ENCODE measurements at places on chromosomes 11 and 22. TPM values are rescaled to one million over a fixed set of nuclear protein-coding genes. Genes with fewer than 3 reads are reported as not detected.

GRCh38 chr22:46905415-46905814 is 143.0 kb downstream of the TBC1D22A start:
- DNase-seq, result no peak

- no peak for DNase-seq
Observed at GRCh38 chr11:125221461-125221860, 56.9 kb downstream of the PKNOX2 start.

- no peak for DNase-seq
Observed at GRCh38 chr11:22828373-22828772, 1.2 kb downstream of the SVIP start.

GRCh38 chr22:33832558-33833151 is 87.6 kb downstream of the LARGE1 start:
- DNase-seq, result peak; percentile 55

DNA sequence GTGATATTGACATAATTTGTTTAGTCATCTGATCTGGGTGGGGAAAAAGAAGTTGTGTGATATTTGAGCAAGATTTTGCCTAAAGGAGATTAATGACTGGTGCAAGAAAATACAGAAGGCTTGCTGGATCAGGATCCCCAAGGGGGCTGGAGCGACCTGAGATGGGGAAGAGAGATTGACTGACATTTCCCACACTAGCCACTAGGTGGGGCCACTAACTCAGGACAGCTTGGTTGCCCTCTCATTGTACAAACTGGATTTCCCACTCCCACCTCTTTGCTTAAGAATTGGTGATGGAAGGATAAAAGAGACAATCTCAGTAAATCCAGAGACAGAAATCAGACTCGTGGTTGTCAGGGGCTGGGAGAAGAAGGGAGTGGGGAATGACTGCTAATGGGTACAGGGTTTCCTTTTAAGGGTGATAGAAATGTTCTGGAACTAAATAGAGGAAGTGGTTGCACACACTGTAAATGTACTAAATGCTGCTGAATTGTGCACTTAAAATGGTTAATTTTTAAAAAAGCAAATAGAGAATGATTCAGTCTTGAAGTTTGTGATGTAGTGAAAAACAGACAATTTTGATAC is 50.7 kb downstream of the CTTN start:
- DNase-seq, result no peak

GRCh38 chr11:127925475-127925874 is 661.9 kb downstream of the ETS1 start:
- no peak for DNase-seq

DNA sequence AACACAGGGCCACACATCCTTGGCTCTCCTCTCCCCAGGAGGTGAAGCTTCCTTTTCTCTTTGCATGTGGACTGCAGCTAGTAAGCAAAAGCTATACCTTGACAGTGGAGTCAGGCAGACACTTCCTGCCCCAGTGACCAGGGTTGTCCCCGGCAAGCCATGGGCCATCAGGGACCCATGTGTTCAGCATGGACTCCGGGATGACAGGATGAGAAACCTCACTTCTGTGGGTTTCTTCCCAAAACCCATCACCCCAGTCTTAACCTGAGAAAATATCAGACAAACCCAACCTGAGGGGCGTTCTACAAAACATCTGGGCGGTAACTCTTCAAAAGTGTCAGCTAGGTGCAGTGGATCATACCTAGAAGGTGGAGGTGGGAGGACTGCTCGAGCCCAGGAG is 40.2 kb downstream of the GNB1L start:
- no peak for DNase-seq

GRCh38 chr11:73384531-73384871 is 8.3 kb downstream of the RELT start:
- no peak for DNase-seq

GRCh38 chr11:18780329-18780728 is 11.3 kb downstream of the PTPN5 start:
- no peak for DNase-seq

DNA sequence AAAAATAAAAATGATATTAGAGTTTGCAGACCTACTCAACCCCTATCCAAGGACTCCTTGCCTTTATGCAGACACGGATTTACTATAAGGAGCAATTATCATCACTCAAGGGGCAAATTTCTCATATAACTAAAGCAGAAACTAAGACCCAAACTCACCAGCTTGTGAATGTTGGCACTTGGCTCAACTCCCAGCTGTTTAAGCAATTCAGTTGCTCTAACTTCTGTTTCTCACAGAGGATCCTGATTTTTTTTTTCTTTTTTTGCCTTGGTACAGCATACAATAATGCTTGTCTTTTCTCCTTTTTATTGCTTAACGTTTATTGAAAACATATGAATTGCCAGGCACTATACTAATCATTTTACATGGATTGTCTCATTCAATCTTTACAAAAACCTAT is 9.6 kb upstream of the CBLIF start:
- DNase-seq, result no peak

DNA sequence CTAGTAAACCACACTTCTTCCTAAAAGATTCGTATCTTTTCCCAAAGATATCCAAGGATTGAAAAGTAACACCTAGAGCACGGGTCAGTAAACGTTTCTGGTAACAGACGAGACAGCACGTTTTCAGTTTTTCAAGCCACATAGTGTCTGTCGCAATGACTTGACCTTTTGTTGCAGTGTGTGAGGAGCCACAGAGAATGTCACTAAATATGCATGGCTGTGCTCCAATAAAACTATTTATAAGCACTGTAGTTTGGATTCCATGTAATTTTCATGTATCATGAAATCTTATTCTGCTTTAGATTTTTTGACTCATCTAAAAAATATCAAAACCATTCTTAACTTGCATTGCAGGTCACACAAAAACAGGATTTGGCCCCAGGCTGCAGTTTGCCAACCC is 18.3 kb upstream of the MICAL3 start:
- no peak for DNase-seq

The APOBEC3F gene
- 0.99 TPM for total RNA-seq

The CYTH4 gene
- 2.3 TPM for total RNA-seq
